ENCODE measurements at places on chromosomes 16 and 17.

DNA sequence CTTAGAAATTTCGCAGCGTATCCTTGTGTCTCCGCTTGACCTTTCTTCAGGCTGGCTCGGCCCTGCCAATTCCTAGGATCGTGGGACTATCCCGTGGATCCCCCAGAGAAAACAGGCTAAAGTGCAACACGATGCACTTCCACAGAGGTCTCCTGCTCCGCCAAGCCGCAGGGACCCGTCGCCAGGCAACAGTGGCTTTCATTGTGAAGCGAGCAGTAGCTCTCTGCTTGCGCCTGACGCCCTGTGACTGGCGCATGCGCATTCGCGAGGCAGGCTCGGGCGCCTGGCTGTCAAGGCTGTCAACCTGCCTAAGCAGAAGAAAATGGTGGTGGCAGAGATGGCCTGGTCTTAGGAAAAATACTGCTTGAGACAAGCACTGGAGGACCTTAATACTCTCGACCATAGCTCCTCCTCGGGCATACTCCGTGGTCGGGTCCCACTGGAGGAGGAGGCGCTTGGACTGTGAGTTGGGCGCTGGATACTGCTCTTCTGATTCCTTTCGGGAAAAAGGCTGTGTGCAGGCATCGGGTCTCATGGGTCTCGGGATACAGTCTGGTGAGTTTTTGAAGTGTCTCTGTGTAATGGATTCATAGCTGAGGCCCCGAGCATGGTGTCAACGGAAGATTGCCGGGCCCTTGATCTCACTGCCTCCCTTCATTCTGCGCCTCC is 2336.1 kb downstream of the TP53TG3F start:
- DNase-seq, result no peak

GRCh38 chr17:73432624-73433190 is 120.9 kb upstream of the CDC42EP4 start:
- DNase-seq, result no peak

- DNase-seq, result no peak
Measured at GRCh38 chr16:53103811-53104210, 49.0 kb downstream of the CHD9 start.

- no peak for DNase-seq
Measured at GRCh38 chr16:52634104-52634503, 87.2 kb upstream of the TOX3 start.

- no peak for DNase-seq
Measured at GRCh38 chr17:11506635-11507034, 91.6 kb upstream of the DNAH9 start.

GRCh38 chr16:75458029-75458428 is 6.5 kb downstream of the TMEM170A start:
- no peak for DNase-seq

DNA sequence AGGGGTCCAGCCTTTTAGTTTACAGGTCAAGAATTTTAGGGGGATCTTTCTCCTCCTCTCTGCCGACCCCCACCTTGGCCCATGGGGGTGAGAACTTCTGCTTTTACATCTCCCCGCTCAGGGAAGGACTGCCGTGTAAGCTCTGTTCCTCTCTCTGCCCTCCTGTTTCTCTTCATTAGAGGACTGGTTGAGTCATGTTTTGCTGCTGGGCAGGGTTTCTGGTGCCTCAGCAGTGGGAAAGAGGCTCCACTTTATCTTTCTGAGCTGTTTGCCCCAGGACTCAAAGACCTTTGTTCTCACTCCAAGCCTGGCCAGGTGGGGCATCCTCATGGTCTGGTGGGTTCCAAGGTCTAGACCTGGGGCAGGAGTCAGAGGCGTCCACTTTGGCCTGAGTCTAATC is 93.0 kb downstream of the UTP18 start:
- no peak for DNase-seq

GRCh38 chr17:64275016-64275415 is 12.0 kb upstream of the TEX2 start:
- DNase-seq, result no peak
